Fibroblast of pulmonary artery (primary cell): ENCODE measurements at places on chromosomes 11 and 22.

DNA sequence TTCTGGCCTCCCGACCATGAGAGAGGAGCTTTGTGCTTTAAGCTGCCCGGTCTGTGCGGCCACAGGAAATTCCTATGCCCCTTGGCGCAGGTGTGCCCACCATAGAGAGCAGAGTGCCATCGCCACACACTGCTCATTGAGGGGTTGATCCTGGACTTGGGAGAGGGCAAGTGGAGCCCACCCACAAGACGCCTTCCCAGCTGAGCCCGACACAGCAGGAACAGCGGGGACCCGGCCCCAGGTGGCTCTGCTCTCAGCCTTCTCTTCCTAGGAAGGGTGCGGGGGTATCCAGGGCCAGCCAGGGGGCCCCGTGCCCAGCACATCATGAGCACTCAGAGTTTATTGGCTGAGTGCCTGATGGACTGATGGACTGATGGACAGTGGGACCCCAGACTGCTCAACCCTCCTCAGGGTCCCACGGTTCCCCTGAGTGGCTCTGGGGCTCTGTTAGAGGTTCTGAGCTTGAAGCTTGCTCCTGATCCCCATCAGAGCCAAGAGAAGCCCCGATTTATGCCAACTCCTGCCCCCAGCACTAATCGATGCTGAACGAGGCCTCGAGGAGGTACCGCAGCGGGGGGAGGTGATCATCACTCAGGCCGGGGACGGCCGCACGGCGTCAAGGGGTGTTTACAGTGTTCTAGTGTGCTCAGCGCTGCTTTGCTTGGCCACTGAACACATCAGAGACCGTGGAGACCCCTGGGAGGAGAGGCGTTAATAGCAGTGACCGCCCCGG lies 13.5 kb upstream of the MRGPRD start:
- DNase-seq, result no peak

DNA sequence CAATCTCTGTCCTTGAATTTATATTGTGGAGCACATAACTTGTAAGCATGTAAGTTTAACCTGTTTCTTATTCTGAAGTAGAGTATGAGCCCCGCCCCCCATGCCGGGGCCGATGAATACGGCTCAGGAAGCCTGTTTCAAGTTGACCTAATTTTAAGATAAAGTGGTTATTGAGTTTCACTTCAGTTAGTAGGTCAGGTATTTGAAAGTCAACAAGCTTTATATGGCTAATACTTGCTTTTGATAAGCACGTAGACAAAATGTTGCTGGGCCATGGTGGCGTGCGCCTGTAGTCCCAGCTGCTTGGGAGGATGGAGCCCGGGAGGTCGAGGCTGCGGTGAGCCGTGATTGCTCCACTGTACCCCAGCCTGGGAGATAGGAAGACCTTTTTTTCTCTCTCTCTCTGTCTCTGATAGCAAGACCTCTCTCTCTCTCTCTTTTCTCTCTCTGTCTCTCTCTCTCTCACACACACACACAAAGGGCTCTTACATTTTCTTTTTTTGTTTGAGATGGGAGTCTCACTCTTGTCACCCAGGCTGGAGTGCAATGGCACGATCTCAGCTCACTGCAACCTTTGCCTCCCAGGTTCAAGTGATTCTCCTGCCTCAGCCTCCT lies 14.4 kb downstream of the YWHAH start:
- DNase-seq, result no peak

DNA sequence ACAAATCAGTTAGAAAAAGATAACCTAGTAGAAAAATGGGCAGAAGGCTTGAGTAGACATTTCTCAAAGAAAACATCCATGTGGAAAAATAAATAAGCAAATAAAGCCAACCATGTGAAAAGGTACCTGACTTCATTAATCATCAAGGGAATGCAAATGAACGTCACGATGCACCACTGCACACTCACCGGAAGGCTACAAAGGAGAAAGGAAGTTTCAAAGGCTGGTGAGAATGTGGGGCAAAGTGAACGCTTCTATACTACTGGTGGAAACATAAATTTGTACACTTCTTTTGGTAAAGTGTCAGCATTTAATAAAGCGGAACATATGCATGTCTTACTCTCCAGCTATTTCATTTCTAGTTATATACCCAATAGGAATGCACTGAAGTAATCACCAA lies 166.8 kb downstream of the CSNK2A3 start:
- no peak for DNase-seq

- DNase-seq, result no peak
These were observed 8.7 kb upstream of the MRPL23 start for GRCh38 chr11:1938343-1939005.

DNA sequence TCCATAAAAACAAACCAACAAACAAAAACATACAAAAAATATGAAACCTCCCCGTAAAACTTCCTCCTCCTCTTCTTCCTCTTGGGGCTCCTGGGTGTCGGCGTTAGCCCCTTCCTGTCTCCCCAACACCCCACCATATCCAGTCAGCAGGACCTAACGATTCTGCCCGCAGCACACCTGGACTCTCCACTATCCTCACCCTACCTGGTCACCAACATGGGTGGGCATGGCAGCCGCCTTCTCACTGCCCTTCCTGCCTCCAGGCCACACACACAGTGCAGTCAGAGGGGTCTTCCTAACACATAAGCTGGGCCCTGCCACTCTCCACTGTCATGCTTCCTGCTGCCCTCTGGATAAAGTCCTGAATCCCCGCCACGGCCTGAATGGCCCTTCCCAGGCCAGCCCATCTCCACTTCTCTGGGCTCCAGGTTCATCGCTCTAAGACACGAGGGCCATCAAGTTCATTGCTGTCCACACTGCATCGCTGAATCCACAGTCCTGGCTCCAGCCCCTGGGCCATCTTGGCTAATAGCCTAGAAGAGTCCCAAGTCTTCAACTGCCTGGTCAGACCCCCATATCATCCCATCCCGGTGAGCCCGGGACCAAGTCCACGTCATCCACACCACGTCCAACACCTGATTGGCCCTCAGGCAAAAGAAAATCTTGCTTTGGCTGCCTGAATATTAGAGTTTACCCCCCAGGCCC lies 76.2 kb downstream of the IGLL1 start:
- DNase-seq, result no peak
